Vein endothelial cell (primary cell): ENCODE measurements at places on chromosomes 5 and 9. TPM values are rescaled to one million over a fixed set of nuclear protein-coding genes. Genes with fewer than 3 reads are reported as not detected.

PTPN3 gene
- 0.19 and 0.33 TPM in 2 replicates for total RNA-seq

PDCD1LG2 gene
- 7.6 and 11.4 TPM in 2 replicates for total RNA-seq

GFRA3 gene
- total RNA-seq: 0.10 TPM in 1 of 2 replicates, not detected in the other

PRR16 gene
- 0.48 TPM in 1 of 2 replicates, not detected in the other for total RNA-seq

TRIM23 gene
- total RNA-seq: 13.9 and 14.4 TPM in 2 replicates

ARL10 gene
- 10.8 and 12.1 TPM in 2 replicates for total RNA-seq

RETREG1 gene
- total RNA-seq: 0.10 TPM in 1 of 2 replicates, not detected in the other

C6 gene
- not detected in 2 replicates for total RNA-seq

IL11RA gene
- 7.8 and 12.4 TPM in 2 replicates for total RNA-seq
